ENCODE measurements at places on chromosomes 7 and 10. TPM values are rescaled to one million over a fixed set of nuclear protein-coding genes. Genes with fewer than 3 reads are reported as not detected.

The TMEM139 gene
- 49.3 TPM for total RNA-seq

GRCh38 chr7:16479591-16479990 lies 14.1 kb upstream of the SOSTDC1 start:
- no peak for DNase-seq
- no peak overlapping the region for H3K4me3 ChIP-seq
- peaks cover 20% of the 10 kb centered on the region for H3K4me1 ChIP-seq
- no peaks in the 10 kb centered on the region for H3K27me3 ChIP-seq

- H3K27ac ChIP-seq: no peak overlapping the region
- peaks cover 10% of the 10 kb centered on the region for H3K4me1 ChIP-seq
- H3K36me3 ChIP-seq: no peaks in the 10 kb centered on the region
- H3K27me3 ChIP-seq: no peaks in the 10 kb centered on the region
- no peak overlapping the region for H3K4me3 ChIP-seq
- DNase-seq: no peak
Observed at GRCh38 chr10:132705173-132705572, 80.8 kb downstream of the NKX6-2 start.

The C7orf57 gene
- 0.24 TPM for total RNA-seq

- no peaks in the 10 kb centered on the region for H3K36me3 ChIP-seq
- DNase-seq: no peak
- H3K4me3 ChIP-seq: no peak overlapping the region
- H3K27me3 ChIP-seq: no peaks in the 10 kb centered on the region
- peak overlapping the region; percentile 3 for H3K27ac ChIP-seq
- H3K4me1 ChIP-seq: peaks cover 42% of the 10 kb centered on the region
Observed at GRCh38 chr7:111384065-111384891, 178.0 kb downstream of the IMMP2L start.

- H3K4me3 ChIP-seq: no peak overlapping the region
- no peaks in the 10 kb centered on the region for H3K27me3 ChIP-seq
- H3K4me1 ChIP-seq: peaks cover 9% of the 10 kb centered on the region
- H3K36me3 ChIP-seq: no peaks in the 10 kb centered on the region
- H3K27ac ChIP-seq: no peak overlapping the region
Observed at GRCh38 chr10:117411479-117412399, 36.5 kb upstream of the PDZD8 start.

The COPS6 gene
- 97.1 TPM for total RNA-seq

The UPK3B gene
- total RNA-seq: 6.0 TPM

DNA sequence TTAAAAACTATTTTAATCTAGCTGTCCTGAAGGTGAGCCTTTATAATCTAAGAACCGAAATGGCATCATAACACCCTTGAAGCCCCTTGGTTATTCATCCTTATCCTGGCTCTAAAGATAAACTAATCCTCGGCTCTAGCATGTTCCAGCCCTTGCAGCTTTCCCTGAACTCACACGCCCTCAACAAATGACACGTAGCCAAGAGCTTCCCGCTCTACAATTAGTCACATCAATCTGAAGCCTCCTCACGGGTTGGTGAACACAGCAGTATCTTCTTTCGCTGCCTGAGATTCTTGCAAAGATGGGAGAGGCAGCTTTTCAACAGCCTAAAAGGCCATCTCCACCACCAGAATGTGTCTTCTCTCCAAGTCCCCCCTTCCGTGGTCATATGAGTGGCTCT lies 4.1 kb downstream of the FRMD4A start:
- no peak overlapping the region for H3K4me3 ChIP-seq
- DNase-seq: no peak
- H3K27ac ChIP-seq: no peak overlapping the region
- H3K4me1 ChIP-seq: no peaks in the 10 kb centered on the region

The CUBN gene
- total RNA-seq: 0.27 TPM

The HHEX gene
- 91.5 TPM for total RNA-seq

The MLXIPL gene
- total RNA-seq: 3.0 TPM

The HOXA9 gene
- total RNA-seq: 2.5 TPM

The DLD gene
- 58.0 TPM for total RNA-seq

DNA sequence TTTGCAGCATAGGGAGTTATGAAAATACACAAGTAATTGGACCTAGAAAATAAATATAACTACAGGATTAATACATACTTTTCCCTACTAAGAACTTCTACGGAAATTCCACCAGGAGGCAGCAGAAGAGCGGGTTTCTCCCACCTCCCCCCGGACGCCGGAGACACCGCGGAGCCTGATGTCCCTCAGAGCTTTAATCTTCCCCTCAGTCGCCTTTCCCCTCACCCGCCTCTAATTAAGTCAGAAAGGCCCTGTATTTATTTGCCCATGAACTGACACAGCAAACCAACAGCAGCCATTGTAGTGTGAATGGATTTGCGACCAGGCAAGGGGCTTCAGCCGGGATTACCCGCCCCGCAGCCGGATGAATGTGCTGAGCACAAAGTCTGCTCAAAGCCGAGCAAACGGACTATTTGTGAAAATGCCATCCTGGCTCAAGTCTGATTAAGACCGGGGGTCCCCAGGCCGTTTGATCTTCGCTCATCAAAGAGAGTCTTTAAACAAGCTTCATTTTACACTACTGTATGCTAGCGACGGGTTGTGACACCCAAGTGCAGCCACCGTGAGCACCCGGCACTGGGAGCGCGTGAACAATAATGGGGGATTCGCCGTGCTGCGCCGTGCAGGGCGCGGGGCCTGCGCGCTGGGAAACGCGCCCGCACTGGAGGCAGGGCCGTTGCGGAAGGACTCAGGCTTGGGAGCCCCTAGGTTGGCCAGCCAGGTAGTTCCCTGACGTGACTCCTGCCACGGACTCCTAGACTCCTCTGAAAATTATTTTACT lies 5.6 kb upstream of the DKK1 start:
- H3K27me3 ChIP-seq: no peaks in the 10 kb centered on the region
- peak; percentile 74 for DNase-seq
- H3K4me1 ChIP-seq: peaks cover 33% of the 10 kb centered on the region
- H3K27ac ChIP-seq: no peak overlapping the region

DNA sequence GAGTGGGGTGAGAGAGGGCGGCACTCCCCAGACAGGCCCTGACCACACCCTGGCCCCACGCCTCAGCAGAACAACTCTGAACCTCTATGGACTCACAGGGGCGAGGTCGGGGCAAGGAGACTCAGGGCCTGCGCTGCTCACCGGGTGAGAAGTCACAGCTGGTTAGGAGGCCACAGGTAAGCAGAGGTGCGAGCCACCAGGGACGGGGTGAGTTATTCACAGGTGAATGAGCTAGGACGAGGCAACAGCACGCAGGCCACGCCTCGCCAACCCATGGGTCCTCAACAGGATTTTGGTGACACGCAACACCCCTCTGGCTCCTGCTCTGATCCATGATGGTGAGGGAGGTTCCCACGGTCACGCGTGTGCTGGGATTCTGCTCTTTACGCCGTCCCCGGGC lies 202.5 kb downstream of the ADARB2 start:
- no peak for DNase-seq
- no peak overlapping the region for H3K4me3 ChIP-seq
- H3K4me1 ChIP-seq: no peaks in the 10 kb centered on the region
- no peaks in the 10 kb centered on the region for H3K36me3 ChIP-seq

The CDC14C gene
- total RNA-seq: 0.24 TPM

- no peaks in the 10 kb centered on the region for H3K27me3 ChIP-seq
- H3K27ac ChIP-seq: no peak overlapping the region
- H3K4me1 ChIP-seq: no peaks in the 10 kb centered on the region
Observed at GRCh38 chr7:111833466-111833865, 271.2 kb upstream of the IMMP2L start.

The JAKMIP3 gene
- total RNA-seq: 0.05 TPM

GRCh38 chr7:34181271-34181958 lies 276.1 kb downstream of the BMPER start:
- H3K4me1 ChIP-seq: no peaks in the 10 kb centered on the region
- no peaks in the 10 kb centered on the region for H3K27me3 ChIP-seq
- H3K36me3 ChIP-seq: no peaks in the 10 kb centered on the region

DNA sequence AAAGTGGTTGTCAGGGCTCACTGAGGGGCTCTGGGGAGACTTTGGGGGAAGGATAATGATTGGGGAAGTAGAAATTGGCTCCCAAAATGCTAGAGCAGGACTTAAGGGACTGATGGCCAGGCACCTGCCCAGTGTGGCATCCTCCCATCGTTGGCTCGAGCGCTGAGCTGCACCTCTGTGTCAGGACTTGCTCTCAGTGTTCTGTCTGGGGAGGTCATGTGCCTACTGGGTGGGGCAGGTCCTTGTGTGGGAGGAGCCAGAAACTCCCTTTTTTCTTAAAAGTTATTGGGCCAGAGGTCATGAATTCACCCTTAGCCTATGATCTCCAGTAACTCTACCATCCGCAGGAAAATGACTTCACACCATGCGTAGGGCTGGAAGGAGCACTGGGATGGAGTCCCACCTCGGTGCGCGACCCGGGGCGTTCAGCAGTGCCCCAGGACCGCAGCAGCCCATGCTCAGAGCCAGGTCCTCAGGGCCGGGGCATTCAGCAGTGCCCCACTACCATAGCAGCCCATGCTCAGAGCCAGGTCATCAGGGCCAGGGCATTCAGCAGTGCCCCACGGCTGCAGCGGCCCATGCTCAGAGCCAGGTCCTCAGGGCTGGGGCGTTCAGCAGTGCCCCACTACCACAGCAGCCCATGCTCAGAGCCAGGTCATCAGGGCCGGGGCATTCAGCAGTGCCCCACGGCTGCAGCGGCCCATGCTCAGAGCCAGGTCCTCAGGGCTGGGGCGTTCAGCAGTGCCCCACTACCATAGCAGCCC lies 221.9 kb downstream of the EBF3 start:
- no peak overlapping the region for H3K27ac ChIP-seq
- no peaks in the 10 kb centered on the region for H3K27me3 ChIP-seq
- DNase-seq: no peak
- no peaks in the 10 kb centered on the region for H3K4me1 ChIP-seq
- H3K4me3 ChIP-seq: no peak overlapping the region
- H3K36me3 ChIP-seq: no peaks in the 10 kb centered on the region

The SPDYE2 gene
- not detected for total RNA-seq

DNA sequence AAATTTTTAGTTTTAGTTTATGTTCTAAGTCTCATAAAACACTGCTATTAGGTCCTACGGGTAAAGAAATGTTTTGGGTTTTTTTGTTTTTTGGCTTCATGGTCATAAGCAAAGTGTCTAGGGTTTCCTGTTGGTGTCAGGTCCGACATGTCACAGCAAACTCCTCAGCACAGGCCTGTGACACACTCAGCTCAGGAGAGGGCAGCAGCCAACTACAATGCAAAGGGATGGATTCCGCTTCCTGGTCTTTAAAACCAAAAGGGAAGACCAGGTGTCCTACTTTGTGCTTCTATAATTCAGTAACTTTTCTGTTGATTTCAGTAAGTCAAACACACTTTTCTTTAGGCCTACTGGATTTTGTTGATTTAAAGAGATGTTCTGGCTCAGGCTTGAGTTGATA lies 83.8 kb upstream of the MACROH2A2 start:
- H3K27ac ChIP-seq: no peak overlapping the region
- H3K4me3 ChIP-seq: no peak overlapping the region
- no peaks in the 10 kb centered on the region for H3K4me1 ChIP-seq
- H3K36me3 ChIP-seq: no peaks in the 10 kb centered on the region
- DNase-seq: peak; percentile 28

The HEPACAM2 gene
- not detected for total RNA-seq

GRCh38 chr10:46555713-46556514 lies 544 bp downstream of the GPRIN2 start:
- no peaks in the 10 kb centered on the region for H3K27me3 ChIP-seq
- no peaks in the 10 kb centered on the region for H3K4me1 ChIP-seq
- H3K27ac ChIP-seq: peak overlapping the region; percentile 60
- H3K36me3 ChIP-seq: peaks cover 19% of the 10 kb centered on the region
- no peak overlapping the region for H3K4me3 ChIP-seq
- DNase-seq: peak; percentile 54

GRCh38 chr7:72317341-72317740 lies 94.8 kb downstream of the CALN1 start:
- H3K27ac ChIP-seq: no peak overlapping the region
- no peak for DNase-seq
- H3K36me3 ChIP-seq: no peaks in the 10 kb centered on the region
- H3K4me3 ChIP-seq: no peak overlapping the region
- H3K4me1 ChIP-seq: no peaks in the 10 kb centered on the region

DNA sequence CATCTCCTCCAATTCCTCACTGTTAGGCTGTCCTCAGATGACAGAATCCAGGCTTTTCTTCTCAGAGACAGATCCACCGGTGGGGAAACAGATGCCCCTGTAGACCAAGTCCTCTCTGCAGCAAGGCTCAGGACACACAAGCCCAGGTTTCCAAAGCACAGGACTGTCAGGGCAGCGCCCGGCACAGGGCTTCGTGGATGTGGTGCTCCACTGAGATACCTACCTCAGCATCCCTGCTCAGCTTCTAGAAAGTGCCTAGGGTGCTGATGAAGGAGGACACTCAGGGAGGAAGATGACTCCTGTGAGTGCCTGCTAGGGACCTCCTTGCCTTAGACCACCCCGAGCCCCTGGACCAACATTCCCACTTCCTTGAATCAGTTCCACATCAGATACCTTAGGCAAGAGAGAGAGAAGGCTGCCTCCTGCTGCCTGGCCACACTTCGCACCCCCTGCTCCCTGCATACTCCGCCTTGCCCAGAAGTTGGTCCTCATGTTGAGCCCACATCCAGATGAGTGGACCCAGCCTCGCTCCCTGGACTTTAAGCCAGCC lies 8.9 kb upstream of the RBP3 start:
- no peak overlapping the region for H3K27ac ChIP-seq
- DNase-seq: no peak
- no peak overlapping the region for H3K4me3 ChIP-seq
- H3K4me1 ChIP-seq: peaks cover 11% of the 10 kb centered on the region
- peaks cover 77% of the 10 kb centered on the region for H3K27me3 ChIP-seq

- no peaks in the 10 kb centered on the region for H3K27me3 ChIP-seq
- no peak overlapping the region for H3K27ac ChIP-seq
- peaks cover 10% of the 10 kb centered on the region for H3K4me1 ChIP-seq
- peaks cover 36% of the 10 kb centered on the region for H3K36me3 ChIP-seq
- DNase-seq: no peak
Observed at GRCh38 chr7:741850-742249, 14.8 kb upstream of the PRKAR1B start.

DNA sequence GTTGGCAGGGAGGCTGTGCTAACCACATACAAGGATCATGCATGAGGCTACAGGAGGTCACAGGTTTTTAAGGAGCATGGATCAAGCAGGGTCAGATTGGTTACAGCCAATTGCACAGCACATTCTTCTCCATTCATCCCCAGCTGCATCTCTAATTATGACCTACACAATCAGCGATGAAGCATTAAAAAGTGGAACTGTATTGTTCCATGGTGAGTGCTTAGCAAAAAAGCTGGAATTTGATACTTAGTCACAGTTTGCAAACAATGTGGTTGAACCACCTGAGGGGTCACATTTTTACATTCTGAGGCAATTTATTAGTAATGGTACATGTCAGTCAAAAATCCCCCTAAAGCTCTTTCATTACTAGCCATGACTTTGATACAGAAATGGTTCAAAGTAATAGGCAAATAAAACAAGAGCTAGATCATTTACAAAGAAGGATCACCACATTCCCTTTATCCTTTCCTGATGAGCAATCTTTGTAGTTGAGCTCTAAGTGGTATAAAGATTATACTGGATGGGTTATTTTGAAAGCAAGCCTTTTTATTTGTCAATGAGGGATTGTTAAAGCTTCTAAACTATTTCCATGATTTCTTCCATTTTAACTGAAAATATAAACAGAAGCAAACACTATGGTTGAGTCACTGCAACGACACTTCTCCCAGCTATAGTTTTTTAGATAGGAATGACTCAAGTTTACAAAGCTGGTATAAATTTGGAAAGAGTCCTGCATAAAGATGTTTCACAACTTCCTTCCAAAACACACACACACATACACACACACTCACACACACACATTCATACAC lies 217.8 kb upstream of the SEMA3A start:
- H3K27ac ChIP-seq: peak overlapping the region; percentile 39
- peaks cover 15% of the 10 kb centered on the region for H3K4me1 ChIP-seq
- peak; percentile 9 for DNase-seq
- peaks cover 12% of the 10 kb centered on the region for H3K36me3 ChIP-seq
- H3K4me3 ChIP-seq: peak overlapping the region; percentile 14
